ENCODE measurements at places on chromosomes 1 and 21.
A peak's percentile ranks its signal among the peaks of the same experiment; 100 is the strongest.

- no peak for DNase-seq
Measured at GRCh38 chr21:35811191-35811806, 249.0 kb downstream of the SETD4 start.

- DNase-seq = peak; percentile 95
Measured at GRCh38 chr1:212667223-212668139, 32.2 kb downstream of the BATF3 start.

- no peak for DNase-seq
Measured at GRCh38 chr1:69510026-69510425, 57.7 kb upstream of the LRRC7 start.

DNA sequence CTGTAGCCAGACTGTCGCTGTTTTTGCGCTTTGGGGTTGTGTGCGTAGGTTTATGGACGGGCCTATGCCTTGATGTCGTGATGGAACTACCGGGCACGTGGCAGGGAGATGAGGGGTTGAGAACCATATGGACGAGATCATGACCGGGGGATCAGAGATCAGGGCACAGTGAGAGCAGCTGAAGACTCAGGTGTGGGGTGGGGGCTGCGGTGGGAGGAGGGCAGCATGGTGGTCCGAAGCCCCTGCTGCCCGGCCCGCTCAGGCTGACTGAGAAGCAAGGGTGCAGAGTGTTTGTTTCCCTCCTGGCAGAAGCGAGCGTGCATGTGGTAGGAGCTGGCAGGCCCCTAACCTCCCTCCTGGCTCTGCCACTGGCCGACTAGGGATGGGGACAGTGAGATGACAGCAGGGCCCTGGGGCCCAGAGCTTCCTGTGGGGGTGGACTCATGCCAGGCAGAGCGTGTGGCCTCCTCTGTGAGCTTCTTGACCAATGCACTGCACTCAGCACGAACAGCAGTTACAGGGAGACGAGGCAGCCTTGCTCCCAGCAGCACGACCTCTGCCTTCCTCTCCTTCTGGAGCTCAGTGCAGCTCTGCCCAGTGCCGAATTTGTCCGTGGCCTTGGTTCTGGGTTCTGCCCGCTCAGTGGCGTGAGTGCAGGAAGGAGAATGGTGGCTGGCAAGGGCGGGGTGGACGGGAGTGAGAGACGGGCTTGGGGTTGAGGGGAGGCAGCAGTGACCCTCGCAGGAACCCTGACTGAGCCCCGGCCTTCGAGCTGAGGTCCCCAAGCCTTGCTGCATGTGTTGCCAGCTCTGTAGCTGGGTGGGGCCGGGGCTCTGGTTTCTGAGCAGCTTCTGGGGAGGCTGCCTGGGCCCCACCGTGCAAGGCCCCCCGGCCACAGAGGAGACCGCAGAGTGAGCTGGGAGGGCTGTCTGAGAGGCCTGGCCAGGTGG is 22.2 kb upstream of the LRRC3 start:
- DNase-seq = no peak

DNA sequence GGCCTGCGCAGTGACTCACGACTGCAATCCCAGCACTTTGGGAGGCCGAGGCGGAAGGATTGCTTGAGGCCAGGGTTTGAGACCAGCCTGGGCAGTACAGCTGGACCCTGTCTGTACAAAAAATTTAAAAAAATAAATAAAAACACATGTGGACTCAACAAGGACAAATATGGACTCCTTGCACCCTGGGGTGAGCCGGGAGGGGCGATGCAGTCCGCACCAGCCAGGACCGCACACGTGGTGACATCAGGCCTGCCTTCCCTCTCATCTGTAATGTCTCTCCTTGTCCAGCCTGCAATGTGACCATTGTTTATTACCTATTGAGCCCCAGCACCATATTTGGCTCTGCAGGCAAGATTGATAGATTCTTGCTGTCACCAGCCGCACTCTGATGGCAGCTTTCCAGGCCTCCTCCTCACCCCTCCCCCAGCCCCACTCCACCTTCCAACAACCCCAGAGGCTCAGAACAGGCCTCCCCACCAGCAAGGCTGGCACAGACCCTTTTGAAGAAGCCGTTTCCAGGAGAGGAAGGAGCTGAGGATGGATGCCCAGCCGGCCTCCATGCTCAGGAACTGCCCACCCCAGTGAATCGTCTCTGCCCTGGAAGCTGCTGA is 55.2 kb downstream of the IRF2BP2 start:
- peak; percentile 14 for DNase-seq

Measured in astrocyte of the spinal cord (primary cell).